ENCODE measurements at places on chromosomes 7 and 10.

GRCh38 chr7:51366930-51367613 lies 50.5 kb upstream of the COBL start:
- DNase-seq = peak; percentile 46

- no peak for DNase-seq
Measured at GRCh38 chr10:73744664-73744975, 448 bp downstream of the SEC24C start.

DNA sequence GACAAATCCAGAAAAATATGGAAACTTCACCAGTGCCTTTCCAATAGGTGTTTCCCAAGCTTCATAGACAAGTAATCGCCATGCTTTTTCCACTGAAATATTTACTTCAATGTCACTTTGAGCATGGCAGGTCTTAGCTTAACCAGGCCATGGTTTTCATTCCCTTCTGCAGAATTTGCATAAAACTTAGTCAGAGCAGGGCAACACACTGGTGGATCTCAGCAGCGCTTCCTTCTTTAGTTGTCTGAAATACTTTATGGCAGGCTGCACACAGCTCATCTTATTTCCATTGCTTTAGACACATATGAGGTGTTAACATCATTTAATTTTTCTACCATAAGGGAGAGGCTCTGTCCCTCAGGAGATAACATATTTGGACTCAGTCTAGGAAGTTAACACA lies 102.9 kb upstream of the AHR start:
- no peak for DNase-seq

GRCh38 chr10:24556750-24557742 lies 166.6 kb downstream of the ARHGAP21 start:
- DNase-seq = peak; percentile 64

GRCh38 chr7:7274782-7275181 lies 92.4 kb downstream of the C1GALT1 start:
- no peak for DNase-seq

DNA sequence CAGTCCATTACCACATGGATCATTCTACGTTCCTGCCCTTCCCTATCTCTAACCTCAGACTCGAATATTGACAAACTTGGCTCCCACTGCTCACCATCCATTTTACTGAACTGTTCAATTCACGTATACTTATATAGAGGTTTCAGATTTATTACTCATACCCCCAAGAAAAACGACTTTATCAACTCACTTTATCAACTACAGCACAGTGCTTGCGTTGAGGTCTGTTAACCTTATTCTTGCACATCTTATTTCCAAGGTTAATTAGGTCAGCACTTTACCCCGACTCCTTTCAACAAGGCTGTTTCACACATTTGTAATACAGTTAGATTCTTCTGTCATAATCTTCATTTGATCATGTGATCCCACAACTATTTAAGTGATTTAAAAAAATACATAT lies 162.3 kb upstream of the AHR start:
- no peak for DNase-seq

GRCh38 chr7:150322833-150323681 lies at the start of the genes ACTR3C and LRRC61:
TSS of gene ACTR3C (minus strand) at chr7:150323545. CDS start at chr7:150295296, 28,249 bp downstream.
TSS of gene LRRC61 (plus strand) at chr7:150323355. CDS start at chr7:150336862, 13,507 bp downstream.
- no peak for DNase-seq

- no peak for DNase-seq
Measured at GRCh38 chr7:143422033-143422432, 13.4 kb upstream of the EPHA1 start.

DNA sequence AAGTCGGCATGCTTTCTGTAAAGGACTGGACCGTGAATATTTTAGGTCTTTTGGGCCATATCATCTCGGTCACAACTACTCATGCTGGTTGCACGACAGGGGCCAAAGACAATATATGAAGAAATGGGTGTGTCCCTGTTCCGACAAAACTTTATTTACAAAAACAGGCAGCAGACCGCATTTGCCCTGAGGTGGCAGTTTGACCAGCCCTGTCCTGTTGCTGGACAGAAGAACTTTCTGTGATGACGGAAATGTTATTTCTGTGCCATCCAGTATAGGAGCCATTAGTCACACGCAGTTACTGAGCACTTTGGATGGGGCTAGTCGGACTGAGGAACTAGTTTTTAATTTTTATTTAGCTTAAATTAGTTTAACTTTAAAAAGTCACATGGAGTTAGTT lies 112.8 kb upstream of the CARD11 start:
- no peak for DNase-seq

DNA sequence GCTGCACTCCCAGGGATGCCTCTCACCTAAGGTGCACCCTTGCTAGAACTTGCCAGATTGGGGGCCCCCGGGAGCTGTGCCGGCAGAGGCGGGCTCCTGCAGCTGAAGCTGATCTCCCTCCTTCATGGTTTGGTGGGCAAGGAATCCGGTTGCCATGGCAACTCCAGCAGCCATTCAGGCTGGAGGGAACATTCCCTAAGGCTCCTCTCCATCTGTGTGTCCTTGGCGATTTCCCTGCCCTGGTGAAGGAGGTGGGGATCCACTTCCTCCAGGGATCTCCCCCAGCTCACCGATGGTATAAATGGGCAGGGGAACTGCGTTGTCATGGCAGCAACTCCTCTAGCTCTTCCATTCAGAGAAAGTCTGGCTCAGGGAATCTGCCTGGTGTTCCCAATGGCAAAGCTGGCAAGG lies 49.6 kb upstream of the GPR158 start:
- DNase-seq = no peak

- DNase-seq = no peak
Measured at GRCh38 chr7:45343746-45344145, 186.2 kb downstream of the RAMP3 start.

GRCh38 chr10:43131906-43132305 lies 6.3 kb upstream of the CSGALNACT2 start:
- DNase-seq = no peak

- no peak for DNase-seq
Measured at GRCh38 chr7:98456866-98457265, 56.0 kb upstream of the BAIAP2L1 start.

DNA sequence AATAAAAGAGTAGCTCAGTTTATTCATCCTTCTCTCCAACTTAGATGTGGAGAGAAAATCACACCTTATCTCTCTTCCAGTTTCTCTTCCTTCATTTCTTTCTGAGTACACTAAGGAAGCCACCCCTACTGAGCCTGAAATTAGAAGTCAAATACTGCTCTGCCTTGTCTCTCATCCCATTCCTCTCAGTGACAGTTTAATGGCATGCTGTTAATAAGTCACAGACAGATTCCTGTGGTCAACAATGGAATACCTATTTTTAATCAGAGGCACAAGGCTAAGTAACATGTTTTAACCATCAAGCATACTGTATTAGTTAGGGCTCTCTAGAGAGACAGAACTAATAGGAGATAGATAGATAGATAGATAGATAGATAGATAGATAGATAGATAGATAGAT lies 253.2 kb downstream of the HTR7 start:
- DNase-seq = no peak

DNA sequence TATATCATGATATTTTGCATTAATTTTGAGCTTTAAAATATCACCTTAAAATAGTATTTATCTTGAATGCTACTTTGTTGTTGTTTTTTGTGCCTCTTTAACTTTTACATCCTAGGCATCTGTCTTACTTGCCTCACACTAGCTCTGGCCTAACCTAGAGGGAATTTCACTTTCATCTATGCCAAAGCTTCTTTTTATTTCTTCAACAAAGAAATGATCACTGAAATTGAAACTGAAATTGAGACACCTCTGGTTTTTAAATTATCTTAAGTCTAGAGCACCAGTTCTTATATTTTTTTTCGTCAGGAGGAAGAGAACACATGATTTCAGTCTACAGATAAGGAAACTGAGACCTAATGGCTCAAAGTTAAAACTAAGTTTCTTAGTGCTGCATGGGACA lies 3.5 kb upstream of the SCIN start:
- no peak for DNase-seq

GRCh38 chr7:154729056-154729455 lies 273.9 kb downstream of the PAXIP1 start:
- no peak for DNase-seq

GRCh38 chr10:9009505-9009904 lies 955.0 kb downstream of the GATA3 start:
- DNase-seq = no peak

DNA sequence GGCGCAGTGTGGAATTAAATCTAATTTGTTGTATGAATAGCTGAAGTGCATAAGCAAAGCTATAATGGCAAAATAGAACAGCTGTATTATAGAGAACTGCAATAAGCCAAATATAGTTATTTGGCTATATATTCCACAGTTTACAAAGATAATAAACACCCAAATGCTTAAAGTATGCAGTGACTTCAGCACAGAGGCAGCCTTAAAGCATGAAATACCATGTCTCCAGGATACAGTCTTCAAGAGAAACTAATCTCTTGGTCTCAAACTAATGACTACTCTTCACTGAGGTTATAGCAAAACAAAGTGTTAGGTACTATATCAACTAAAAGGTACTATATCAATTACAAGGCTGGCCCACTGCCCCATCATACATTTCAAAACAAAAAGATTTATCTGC lies 48.0 kb downstream of the NT5C2 start:
- DNase-seq = no peak

- DNase-seq = no peak
Measured at GRCh38 chr10:83037653-83038052, 1101.7 kb upstream of the GHITM start.

DNA sequence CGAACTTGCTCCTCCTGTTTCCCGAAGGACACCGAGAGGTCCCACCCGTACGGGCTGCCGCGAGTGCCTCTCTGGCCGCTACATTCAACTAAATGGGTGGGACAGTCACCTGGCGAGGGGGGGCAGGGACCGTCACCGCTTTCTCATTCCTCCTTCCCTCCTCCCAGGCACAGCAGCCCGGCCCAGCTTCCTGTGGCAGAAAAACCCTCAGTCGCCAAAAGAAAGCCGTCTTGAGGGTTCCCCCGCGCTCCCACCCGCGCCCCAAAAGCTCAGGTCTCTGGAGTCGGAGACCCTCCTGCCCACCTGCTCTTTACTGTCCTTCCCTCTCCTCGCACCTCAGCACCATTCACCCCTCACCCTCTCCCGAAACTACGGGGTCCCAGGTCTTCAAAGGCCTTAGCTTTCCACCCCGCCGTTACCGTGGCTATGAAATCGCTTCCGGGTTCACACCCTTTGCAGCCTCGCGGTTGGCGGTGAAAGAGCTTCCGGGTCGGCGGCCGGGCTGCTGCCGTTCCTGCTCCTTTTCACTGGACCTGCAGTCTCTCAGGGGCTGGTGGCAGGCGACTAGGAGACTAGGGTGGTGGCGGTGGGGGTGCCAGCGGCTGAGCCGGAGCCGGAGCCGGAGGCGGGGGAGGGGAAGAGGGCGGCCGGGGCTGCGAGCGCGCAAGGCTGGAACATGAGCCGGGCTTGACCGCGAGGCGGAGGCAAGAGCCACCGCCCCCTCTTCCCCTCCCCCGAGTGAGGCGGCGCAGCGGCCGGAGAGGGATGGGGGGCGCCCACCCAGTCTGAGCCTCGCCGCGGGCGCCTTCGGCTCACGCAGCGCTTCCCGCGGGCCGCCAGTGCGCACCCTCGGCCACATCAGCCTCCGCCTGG lies at the start of the genes ANKIB1 and KRIT1:
ANKIB1 (plus strand) TSS at position 488 of the 873 bp plus-strand sequence. CDS start 49,005 bp downstream, outside the sequence.
KRIT1 (minus strand) TSS at position 428 of the 873 bp plus-strand sequence. CDS start 3,779 bp downstream, outside the sequence.
- peak; percentile 90 for DNase-seq

DNA sequence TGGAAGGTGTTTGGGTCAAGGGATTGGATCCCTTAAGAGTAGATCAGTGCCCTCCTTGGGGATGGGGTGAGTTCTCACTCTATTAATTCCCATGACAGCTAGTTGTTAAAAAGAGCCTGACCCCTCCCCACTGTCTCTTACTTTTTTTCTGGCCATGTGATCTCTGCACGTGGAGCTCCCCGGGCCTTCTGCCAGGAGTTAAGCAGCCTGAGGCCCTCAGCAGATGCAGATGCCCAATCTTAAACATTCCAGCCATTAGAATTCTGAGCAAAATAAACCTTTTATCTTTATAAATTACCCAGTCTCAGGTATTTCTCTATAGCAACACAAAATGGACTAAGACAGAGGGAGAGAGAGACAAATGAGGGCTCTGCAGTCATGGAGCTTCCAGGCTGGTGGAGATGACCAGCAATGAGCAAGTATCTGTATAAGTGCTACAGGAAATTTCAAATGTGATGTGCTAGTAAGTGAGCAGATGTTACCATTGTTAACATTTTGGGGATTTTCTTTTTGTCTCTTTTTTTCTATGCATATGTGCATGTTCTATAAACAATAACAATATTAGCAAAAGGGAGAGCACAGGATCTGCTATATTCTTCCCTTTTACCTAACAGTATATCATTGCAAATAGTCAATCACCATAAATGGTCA lies 26.7 kb downstream of the PLPP4 start:
- no peak for DNase-seq

- DNase-seq = peak; percentile 61
Measured at GRCh38 chr7:3158341-3158760, 114.7 kb upstream of the CARD11 start.

GRCh38 chr7:17184805-17185689 lies 113.4 kb upstream of the AHR start:
- no peak for DNase-seq

- no peak for DNase-seq
Measured at GRCh38 chr10:62972103-62972502, 155.9 kb upstream of the EGR2 start.

- DNase-seq = no peak
Measured at GRCh38 chr7:22698767-22699166, 28.2 kb upstream of the IL6 start.

GRCh38 chr7:86448856-86449255 lies 194.9 kb upstream of the GRM3 start:
- no peak for DNase-seq

DNA sequence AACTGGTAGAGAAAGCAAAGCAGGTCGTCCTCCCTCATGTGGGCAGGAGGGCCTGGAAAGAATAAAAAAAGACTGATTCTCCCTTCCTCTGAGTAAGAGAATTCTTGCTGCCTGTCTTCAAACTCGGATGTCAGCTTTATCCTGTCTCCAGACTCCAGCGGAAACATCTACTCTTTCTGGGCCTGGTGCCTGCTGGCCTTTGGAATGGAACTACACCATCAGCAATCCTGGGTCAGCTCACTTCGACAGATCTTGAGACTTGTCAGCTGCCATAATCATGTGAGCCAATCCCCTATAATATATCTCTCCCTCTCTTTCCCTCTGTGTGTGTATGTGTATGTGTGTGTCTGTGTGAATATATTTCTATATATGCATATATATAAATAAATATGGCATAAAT lies 411.0 kb upstream of the DPP6 start:
- DNase-seq = peak; percentile 57

DNA sequence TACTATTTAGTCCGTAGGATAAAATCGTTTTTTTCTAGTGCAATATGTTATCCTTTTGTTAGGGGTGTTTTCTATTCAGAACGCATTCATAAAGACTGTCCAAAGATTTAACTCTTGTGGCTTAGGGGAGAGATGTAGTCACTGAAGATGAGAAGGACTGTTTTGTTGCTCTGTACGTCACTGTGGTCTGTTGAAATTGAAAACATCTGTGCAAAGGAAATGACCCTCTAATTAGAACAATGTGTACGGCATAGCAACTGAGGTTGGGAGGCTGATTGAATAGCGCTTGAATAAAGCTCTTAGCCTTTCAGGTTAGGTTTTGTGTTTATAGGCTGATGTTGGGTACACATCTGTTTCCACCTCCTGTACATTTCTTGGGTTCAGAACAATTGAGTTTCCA lies 453.4 kb upstream of the AKR1E2 start:
- DNase-seq = peak; percentile 85

GRCh38 chr10:26831936-26832335 lies 28.8 kb downstream of the ABI1 start:
- DNase-seq = no peak

Data from muscle of arm (tissue), 14 donors.